ENCODE measurements at places on chromosomes 1 and 21.
A peak's percentile ranks its signal among the peaks of the same experiment; 100 is the strongest.

DNA sequence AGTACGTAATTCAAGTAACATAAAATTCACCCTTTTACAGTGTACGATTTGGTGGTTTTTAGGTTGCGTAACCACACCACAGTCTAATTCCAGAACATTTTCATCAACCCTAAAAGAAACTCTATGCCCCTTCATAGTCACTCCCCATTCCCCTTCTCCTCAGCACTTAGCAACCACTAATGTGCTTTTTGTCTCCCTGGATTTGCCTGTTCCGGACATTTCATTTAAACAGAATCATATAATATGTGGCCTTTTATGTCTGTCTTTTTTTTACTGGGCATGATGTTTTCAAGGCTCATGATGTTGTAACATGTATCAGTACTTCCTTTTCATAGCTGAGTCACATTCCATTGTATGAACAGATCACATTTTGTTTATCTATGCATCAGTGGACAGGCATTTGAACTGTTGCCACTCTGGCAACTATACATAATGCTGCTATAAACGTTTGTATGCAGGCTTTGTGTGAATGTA lies 20.8 kb downstream of the OBSCN start:
- DNase-seq: no peak

DNA sequence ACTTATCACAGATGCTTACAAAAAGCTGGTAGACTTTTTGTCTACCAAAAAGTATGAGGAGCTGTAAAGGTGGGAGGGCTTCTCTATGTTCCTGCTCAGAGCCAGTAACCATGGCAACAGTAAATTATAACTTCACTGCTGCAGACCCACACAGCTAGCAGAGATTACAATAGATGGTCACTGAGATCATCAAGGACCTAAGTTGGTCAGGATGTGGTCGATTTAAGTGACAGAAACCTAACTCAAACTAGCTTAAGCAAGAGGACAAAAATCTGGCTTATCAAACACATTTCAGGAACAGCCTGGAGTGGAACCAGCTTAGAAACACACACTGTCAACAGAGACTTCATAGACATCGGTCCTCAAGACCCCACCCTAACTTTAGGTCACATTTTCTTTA lies 113.4 kb upstream of the ATP1A1 start:
- DNase-seq: no peak

- DNase-seq: no peak
These were observed 10.2 kb upstream of the PTGFRN start for GRCh38 chr1:116899529-116899928.

DNA sequence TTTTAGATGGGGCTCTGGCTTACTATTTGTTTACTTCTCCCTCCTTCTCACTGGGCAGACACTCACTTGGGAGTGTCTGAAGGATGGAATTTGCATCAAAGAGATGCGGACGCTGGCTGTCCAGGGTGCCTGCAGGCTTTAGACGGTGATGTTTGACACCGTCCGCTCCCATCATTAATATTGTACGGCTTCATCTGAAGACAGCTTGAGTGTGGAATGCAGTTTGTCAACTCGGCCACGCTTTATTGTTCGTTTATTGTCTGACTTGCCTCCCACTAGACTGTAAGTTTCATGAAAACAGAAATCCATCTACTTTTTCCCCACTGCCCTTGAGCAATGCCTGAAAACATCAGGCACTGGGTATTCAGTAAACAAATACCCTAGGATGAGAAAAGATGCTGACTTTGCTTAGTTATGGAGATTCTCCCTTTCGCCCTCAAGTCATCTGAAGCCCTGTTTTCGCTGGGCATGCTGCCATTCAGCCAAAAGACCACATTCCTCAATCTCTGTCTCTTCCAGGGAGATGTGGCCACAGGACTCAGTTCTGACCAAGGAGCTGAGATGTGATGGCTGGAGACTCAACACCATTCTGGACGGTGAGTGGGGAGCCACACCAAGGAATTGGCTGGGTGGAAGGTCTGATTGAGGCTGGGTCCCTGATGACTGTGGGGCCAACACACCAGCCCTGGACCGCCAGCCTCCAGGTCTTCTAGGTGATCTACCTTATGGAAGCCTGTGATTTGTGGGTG lies 87.6 kb downstream of the BCAR3 start:
- peak; percentile 73 for DNase-seq

DNA sequence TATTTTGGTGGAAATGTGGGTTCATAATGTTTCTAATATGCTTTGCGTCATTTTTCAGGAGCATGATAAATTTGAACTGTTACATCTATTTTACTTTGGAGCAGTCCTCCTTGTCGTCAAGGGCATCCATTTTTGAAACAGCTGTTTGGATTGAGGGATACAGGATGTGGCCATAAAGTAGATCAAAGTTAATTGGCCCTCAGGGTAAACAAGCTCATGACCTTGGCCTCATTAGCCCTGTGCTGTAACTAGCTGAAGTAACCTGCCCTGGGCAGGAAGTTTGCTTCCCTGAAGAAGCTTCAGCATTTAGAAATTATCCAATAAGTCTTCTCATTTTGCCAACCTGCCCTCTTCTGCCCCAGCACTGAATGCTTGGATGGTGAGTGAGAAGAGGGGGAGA lies 24.8 kb upstream of the RGL1 start:
- DNase-seq: no peak

DNA sequence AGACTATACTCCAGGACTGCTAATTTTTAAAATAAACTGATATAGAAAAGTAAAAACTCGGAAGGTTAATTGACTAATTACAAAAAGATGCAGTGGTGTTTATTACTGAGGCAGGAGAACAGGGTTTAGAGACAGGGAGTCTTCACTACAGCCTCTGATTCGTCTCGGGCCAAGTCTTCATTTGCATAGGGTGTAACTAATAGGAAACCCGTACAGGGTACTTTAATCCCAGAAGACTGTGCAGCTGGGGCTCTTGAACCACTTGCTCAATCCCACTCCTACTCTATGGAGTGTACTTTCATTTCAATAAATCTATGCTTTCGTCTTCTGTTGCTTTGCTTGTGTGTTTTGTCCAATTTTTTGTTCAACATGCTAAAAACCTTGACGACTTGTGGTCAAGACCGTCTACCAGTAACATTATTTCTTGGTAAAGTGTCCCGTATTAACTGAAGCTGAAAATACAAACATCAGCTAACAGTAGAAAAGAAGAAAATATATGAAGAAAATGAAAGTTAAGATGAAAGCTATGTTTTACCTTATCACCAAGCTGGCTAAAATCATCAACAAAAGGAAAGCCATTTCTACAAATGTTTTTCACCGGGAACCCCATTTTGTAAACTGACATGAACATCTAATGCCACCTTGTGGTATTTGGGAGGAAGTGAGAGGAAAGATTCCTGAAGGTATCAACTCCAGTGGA lies 8.0 kb downstream of the SDHB start:
- DNase-seq: peak; percentile 25

GRCh38 chr1:212700892-212701819 lies 1.5 kb upstream of the BATF3 start:
- peak; percentile 52 for DNase-seq

- no peak for DNase-seq
These were observed 137.1 kb downstream of the CAMTA1 start for GRCh38 chr1:6922096-6922931.

DNA sequence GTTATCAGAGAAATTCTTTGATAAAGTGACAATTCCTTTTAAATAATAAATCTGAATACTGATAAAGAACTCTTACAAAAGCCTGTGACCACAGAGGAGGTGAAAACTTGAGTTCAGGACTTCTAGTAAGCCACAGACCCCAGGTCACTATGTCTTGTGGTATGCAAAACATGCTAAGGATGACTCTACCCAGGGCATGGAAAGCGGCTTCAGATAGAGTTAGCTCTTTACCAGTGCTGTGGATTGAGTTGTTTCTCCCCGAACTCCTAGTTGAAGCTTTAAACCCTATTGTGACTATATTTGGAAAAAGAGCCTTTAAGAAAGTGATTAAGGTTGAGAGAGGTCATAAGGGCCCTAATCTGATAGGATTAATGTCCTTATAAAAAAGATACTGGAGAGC lies 42.3 kb downstream of the HLX start:
- DNase-seq: no peak

GRCh38 chr1:115764541-115764940 lies 4.0 kb downstream of the CASQ2 start:
- DNase-seq: peak; percentile 57

DNA sequence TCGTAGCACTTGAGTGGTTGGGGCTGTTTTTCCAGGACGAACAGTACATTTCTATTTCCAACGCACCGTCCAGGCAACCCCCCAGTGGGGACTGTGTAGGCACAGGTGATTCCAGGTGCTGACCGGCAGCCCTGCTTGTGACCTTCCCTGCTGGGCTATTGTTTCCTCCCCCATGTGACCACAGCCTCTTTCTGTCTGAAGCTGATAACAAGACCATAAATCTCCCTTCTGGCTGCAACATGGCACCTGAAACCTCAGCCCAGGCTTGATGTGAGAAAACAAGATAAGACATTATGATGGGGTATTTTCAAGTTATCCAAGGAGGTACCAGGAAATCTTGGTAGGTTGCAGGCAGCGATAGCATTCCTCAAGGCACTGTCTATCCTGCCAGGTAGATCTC lies 48.2 kb downstream of the HLX start:
- DNase-seq: peak; percentile 27

GRCh38 chr1:216554934-216555333 lies 131.7 kb upstream of the USH2A start:
- DNase-seq: no peak

- no peak for DNase-seq
These were observed 26.0 kb downstream of the SETD4 start for GRCh38 chr21:36034211-36034913.

DNA sequence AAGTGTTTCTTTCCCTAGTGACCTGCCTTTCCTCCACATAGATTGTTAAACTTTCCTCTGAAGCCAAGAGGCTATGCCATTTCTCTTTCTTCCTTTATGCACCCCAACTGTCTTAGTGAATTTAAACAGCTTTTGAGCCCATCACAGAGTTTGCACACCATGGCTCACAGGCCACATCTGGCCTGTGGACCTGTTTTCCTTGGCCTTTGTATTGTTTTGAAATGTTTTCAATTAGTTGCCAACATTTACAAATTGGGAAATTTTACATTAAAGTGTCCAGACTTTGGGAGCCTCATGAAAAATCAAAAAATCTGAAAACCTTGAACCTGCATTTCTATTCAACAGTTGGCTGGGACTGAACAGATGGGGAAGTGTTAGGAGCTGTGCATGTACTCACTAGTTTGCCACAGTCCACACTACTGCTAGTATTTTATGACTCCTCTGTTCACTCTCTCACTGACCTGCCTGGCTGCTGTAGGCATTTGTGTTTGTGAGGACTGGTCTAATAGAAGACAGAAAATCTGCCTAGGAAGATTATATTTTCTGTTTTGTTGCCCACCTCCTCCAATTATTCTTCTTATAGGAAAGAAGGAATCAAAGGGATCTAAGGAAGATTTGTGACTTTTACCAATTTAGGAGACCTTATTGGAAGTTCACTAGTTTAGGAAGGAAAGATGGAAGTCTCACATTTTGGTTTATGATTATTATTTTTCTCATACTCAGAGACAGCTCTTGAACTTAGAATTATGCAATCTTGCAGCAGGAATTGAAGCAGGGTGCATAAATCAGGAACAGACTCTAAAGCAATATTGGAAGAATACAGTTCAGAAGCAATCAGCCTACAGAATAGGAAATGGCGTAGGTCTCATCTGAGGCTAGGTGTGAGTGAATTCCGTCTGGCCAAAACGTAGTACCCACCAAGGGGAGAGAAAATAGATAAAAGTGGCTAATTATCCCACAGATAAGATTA lies 134.7 kb downstream of the HLX start:
- DNase-seq: no peak

GRCh38 chr21:40803101-40803500 lies 43.9 kb downstream of the DSCAM start:
- DNase-seq: no peak

GRCh38 chr1:14777516-14778506 lies 179.3 kb downstream of the KAZN start:
- no peak for DNase-seq

- no peak for DNase-seq
These were observed 17.4 kb downstream of the TIAM1 start for GRCh38 chr21:31326522-31327242.

- no peak for DNase-seq
These were observed 120.6 kb downstream of the CASZ1 start for GRCh38 chr1:10675813-10676212.

Data from Caco-2 (cell line).